GM13976 (cell line): ENCODE measurements at places on chromosomes 3 and 15.

- DNase-seq = no peak
Measured at GRCh38 chr3:46393554-46394434, 13.1 kb downstream of the CCR5AS start.

GRCh38 chr3:73475175-73475574 lies 149.6 kb downstream of the PDZRN3 start:
- DNase-seq = no peak

GRCh38 chr3:109132801-109133473 lies 3.6 kb upstream of the C3orf85 start:
- no peak for DNase-seq

DNA sequence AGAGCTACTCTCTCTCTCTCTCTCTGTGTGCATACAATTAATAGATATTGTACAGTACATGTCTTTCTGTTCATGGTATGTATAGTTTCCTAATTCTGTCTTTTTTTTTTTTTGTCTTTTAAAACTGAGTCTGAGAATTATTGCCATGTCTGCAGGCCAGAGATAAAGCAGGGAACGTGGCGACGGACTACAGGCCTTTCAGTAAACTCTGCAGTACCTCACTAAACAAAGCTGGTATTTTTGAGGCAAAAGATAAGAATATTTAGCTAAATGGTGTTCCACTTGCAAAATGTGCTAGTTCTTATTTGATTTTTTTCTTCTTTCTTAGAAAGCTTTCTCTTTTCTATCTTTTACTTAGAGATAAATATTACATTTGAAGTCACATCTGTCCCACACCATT lies 44.0 kb upstream of the EHHADH start:
- DNase-seq = no peak

GRCh38 chr15:31508656-31509055 lies 182.0 kb downstream of the KLF13 start:
- DNase-seq = no peak

DNA sequence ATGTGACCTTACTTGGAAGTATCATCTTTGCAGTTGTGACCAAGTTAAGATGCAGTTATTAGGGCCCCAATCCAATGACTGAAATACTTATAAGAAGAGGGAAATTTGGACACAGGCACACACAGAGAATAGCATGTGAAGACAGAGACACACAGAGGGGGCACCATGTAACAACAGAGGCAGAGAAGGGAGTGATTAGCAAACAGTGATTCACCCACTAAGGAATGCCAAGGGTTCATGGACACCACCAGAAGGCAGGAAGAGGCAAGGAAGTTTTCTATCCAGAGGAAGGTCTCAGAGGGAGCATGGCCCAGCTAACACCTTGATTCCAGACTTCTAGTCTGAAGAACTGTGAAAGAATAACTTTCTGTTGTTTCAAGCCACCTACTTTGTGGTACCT lies 25.0 kb downstream of the SIDT1 start:
- DNase-seq = no peak
